ENCODE measurements at places on chromosomes 7 and 10. TPM values are rescaled to one million over a fixed set of nuclear protein-coding genes. Genes with fewer than 3 reads are reported as not detected.

The PUS7 gene
- total RNA-seq, result 26.7 TPM

The RBM20 gene
- total RNA-seq, result not detected

The AKR1D1 gene
- not detected for total RNA-seq

The TUBAL3 gene
- total RNA-seq, result 1.5 TPM

The FAM237B gene
- not detected for total RNA-seq

The MBL2 gene
- total RNA-seq, result not detected

The KLF14 gene
- total RNA-seq, result not detected

The DYDC2 gene
- 0.08 TPM for total RNA-seq

The FBXL13 gene
- total RNA-seq, result 0.11 TPM

The SERPINE1 gene
- total RNA-seq, result 244 TPM

The MYH16 gene
- total RNA-seq, result 1.1 TPM

The C10orf120 gene
- total RNA-seq, result not detected

The OGDHL gene
- 1.2 TPM for total RNA-seq

The KCNH2 gene
- not detected for total RNA-seq

The NPC1L1 gene
- total RNA-seq, result not detected

The VWC2 gene
- not detected for total RNA-seq

The CCL26 gene
- not detected for total RNA-seq

The EXOC6 gene
- 1.4 TPM for total RNA-seq

The CYP3A4 gene
- total RNA-seq, result not detected

The KAZALD1 gene
- 0.23 TPM for total RNA-seq

The AGAP9 gene
- 0.91 TPM for total RNA-seq

The SRRM3 gene
- total RNA-seq, result 0.30 TPM

The PNLIPRP2 gene
- total RNA-seq, result not detected

The C10orf62 gene
- total RNA-seq, result not detected

The COL26A1 gene
- not detected for total RNA-seq

The GIGYF1 gene
- 7.9 TPM for total RNA-seq

The PNLIPRP3 gene
- total RNA-seq, result 103 TPM

The MINPP1 gene
- total RNA-seq, result 27.6 TPM

The NPFFR1 gene
- not detected for total RNA-seq

The HOXA2 gene
- 0.61 TPM for total RNA-seq

The SPDYE6 gene
- total RNA-seq, result not detected

The UCMA gene
- total RNA-seq, result not detected

The LRIT1 gene
- total RNA-seq, result not detected

The CSGALNACT2 gene
- 7.7 TPM for total RNA-seq

The CALHM3 gene
- not detected for total RNA-seq

The SPDYE2 gene
- not detected for total RNA-seq

The BNIP3 gene
- 108 TPM for total RNA-seq

The CNPY1 gene
- not detected for total RNA-seq

The LIPK gene
- total RNA-seq, result not detected

The UBN2 gene
- total RNA-seq, result 1.7 TPM

The EN2 gene
- not detected for total RNA-seq

The EPHB6 gene
- not detected for total RNA-seq

The SLC35G1 gene
- total RNA-seq, result 6.0 TPM

The NACAD gene
- 3.4 TPM for total RNA-seq

The ASZ1 gene
- not detected for total RNA-seq

The NPTX2 gene
- total RNA-seq, result 0.47 TPM

The EBLN1 gene
- not detected for total RNA-seq

The MMP21 gene
- total RNA-seq, result not detected

The CYP2C8 gene
- total RNA-seq, result not detected

The PAPOLB gene
- not detected for total RNA-seq

The CD36 gene
- 0.47 TPM for total RNA-seq

The CUZD1 gene
- total RNA-seq, result 0.39 TPM

The PGAM2 gene
- total RNA-seq, result not detected

The HOXA1 gene
- total RNA-seq, result 9.6 TPM

The MAGI2 gene
- 0.23 TPM for total RNA-seq

The WNT8B gene
- not detected for total RNA-seq

The PILRA gene
- not detected for total RNA-seq

The ANK3 gene
- total RNA-seq, result 5.4 TPM
